ENCODE measurements at places on chromosomes 5 and 9.
A peak's percentile ranks its signal among the peaks of the same experiment; 100 is the strongest.

DNA sequence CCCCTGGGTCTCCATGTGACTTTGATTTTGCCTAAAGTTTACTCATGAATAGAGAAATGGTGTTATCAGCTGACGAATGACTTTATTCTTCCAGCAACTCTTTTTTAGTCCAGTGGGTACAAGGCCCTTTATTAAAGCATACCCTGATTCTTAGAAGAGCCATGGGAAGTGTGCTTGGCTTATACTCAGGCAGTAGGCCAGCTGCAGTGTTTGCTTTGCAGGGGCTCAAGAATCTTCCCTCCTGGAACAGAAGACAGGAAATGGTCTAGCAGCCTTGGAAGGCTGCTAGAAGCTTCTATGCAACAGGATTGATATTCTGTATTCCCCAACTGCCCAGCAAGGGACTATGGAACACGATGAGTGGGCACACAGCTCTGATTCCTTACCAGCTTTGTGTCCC lies 73.4 kb upstream of the PLPP6 start:
- DNase-seq = no peak

DNA sequence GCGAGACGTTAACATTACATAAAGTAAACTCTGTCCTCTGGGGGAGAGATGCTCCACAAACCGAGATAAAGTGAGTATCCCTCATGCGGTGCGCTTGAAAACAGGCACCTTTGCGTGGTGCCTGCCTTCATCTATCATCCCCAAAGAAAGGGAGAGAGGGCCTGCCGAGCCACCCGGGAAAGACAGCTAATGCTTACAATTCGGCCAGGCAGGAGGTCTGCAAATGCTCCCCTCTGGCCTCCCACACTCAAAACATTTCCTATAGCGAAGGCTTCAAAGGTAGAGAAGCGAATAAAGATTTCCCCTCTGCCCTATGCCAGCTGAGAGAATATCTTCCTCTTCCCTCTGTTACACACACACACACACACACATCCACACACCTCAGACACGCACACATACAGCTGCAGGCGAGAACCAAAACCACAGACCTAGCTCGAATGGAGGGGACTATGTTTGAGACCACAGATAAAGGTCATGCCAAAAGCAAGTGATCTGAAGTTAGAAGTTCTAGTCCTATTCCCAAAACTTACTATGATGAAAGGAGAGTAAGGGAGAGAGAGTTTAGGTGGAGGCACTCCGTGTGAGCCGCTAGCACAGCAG lies 132.8 kb downstream of the CRB2 start:
- no peak for DNase-seq

DNA sequence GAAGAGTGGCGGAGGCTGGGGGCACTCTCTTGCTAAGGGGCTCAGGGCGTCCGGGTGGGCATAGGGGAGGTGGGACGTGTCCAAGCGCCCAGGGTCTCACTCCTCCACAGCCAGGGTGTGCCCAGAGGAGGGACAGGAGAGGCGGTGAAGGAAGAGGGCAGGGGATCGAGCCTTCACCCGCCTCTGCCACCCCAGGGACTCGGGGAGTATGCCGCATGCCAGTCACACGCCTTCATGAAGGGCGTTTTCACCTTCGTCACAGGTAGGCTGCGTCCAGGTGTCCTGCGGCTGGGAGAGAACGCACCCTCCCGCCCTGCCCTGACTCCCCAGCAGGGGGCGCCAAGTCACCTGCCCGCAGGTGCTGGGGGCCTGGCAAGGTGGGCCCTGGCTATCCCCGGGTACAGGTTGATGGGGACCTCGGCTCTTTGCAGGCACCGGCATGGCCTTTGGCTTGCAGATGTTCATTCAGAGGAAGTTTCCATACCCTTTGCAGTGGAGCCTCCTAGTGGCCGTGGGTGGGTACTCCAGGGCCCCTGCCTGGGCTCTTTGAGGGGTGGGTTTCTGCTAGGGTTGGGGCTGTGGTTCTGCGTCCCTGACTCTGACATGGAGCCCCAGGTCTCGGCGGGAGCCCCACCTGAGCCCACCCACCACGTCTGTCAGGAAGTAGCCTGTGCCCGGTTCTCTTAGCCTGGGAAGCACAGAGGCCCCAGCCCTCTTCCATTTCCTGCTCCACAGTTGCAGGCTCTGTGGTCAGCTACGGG lies 552 bp downstream of the TMEM141 start:
- DNase-seq = no peak

GRCh38 chr5:79872291-79872690 lies 118.8 kb downstream of the MTX3 start:
- no peak for DNase-seq

GRCh38 chr5:173745557-173745956 lies 129.1 kb upstream of the BOD1 start:
- DNase-seq = no peak

DNA sequence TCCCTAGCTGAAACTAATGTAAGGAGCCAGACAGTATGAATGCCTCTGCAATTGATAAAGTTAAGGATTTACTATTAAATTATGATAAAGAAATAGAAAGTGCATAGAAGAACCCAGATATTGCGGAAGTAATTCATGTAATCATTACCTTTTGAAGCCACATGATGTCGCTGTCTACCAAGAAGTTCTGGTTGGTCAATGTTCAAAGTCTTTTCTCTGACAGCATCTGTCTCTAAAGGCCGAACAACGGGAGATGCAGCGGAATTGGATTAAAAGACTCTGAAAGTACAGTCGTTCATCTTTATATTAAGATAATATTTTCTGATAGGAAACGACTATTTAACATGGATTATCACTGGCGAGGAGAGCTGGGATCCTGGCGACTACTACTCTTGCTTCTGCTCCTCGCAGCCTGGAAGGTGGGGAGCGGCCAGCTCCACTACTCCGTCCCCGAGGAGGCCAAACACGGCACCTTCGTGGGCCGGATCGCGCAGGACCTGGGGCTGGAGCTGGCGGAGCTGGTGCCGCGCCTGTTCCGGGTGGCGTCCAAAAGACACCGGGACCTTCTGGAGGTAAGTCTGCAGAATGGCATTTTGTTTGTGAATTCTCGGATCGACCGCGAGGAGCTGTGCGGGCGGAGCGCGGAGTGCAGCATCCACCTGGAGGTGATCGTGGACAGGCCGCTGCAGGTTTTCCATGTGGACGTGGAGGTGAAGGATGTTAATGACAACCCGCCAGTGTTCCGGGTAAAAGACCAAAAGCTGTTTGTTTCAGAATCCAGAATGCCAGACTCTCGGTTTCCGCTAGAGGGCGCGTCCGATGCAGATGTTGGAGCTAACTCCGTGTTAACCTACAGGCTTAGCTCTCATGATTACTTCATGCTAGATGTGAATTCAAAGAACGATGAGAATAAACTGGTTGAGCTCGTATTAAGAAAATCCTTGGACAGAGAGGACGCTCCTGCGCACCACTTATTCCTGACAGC lies at the start of gene PCDHA8:
Gene PCDHA8, plus strand, starts transcription at position 210 of the 985 bp plus-strand sequence. Its CDS starts 135 bp downstream, at position 345.
- no peak for DNase-seq

GRCh38 chr9:80596579-80596978 lies 1024.8 kb downstream of the TLE4 start:
- no peak for DNase-seq

DNA sequence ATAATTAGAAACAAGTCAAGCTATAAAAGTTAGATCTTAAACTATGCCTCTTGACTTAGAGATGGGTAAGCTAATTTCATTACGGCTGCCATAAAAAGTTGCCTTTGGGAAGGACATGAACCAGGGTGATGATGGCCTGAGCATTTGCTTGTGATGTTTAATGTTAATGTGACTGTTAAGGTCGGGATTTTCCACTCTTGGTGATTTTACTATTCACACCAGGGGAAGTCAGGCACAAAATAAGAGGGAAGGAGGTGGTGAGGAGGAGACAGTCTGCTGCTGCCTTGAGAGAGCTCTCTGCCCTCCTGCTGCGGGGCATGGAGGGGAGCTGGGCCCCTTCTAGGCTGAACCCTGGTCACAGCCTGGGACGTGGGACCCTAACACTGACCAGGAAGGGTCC lies 34.4 kb downstream of the AHRR start:
- no peak for DNase-seq

- DNase-seq = peak; percentile 64
Measured at GRCh38 chr9:81653240-81653639, 36.1 kb downstream of the TLE1 start.

- DNase-seq = no peak
Measured at GRCh38 chr9:109242014-109242413, 75.0 kb upstream of the FRRS1L start.

GRCh38 chr5:60958712-60959111 lies 13.7 kb downstream of the NDUFAF2 start:
- no peak for DNase-seq

DNA sequence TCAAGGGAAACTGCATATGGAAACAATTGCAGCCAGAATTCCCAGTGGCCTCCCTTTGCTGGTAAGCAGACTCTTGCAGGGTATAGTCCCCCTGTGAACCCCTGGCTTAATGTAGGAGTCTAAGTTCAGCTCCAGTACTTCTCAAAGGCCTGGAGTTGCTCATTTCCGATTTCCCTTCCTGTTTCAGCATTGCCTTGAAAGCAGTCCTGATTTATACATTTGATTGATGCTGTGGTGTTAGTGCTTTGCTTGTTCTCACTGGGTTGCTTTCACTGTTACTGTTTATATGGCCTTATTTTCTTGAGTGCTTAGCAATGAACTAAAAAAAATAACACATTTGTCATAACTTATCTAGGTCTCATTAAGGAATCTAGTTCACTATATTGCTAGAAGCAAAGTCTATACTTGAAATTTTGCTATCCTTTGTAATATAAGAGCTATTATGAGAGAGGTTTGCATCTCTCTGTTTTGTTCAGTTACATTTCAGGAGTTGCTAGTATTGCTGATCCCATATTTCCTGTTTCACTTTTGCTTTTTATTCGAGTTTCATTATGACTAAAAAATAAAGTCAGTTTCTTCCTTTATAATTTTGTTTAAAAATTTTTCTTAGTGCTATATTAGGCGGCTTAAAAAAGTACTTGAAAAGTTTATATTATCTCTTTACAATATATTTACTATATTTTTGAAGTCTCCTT lies 122.4 kb upstream of the NMUR2 start:
- DNase-seq = no peak

DNA sequence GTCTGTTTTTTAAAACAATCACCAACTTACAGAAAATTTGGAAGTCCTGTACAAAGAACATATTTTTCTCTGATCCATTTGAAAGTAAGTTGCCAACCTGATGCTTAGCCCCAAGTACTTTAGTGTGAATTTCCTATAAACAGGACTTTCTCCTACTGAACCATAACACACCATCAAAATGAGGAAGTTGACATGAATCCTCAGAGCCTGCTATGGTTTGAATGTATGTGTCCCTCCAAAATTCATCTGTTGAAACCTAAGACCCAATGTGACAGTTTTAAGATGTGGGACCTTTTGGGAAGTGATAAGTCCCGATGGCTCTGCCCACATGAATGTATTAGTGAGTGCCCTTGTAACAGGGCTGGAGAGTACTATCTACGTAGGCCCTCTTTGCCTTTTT lies 6.4 kb upstream of the ACOT12 start:
- no peak for DNase-seq

DNA sequence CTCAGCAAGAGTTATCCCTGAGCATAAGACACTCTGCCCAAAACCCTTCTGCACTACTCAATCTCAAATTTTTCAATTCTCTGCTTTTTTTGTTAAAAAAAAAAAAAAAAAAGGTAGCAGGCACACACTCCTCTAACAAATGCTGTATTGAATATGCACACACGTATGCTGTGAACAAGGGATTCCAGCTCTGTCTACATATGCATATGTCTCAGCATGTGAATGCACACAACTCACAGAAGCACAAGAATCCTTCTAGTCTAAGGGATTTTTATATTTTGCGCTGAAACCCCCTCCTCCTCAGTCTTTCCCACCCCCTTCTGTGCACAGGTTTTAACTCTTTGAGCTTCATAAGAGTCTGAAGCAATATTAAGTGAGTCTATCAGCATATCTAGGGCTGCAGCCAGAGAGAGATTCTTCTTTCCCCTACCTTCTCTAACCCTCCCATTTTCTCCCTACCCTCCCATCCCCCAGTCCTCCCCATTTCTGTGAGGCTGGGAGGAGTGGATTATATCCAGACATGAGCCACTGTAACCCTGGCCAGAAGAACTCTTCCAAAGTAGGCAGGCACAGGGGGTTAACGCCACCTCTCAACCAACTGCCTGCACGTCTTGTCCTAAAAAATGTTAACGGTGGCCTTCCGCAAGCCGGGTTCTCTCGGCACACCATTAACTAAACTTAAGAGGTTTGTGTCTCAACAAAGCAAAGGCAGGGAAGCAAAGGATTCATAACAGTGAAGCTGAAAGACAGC lies 1.0 kb downstream of the GABRB2 start:
- no peak for DNase-seq

DNA sequence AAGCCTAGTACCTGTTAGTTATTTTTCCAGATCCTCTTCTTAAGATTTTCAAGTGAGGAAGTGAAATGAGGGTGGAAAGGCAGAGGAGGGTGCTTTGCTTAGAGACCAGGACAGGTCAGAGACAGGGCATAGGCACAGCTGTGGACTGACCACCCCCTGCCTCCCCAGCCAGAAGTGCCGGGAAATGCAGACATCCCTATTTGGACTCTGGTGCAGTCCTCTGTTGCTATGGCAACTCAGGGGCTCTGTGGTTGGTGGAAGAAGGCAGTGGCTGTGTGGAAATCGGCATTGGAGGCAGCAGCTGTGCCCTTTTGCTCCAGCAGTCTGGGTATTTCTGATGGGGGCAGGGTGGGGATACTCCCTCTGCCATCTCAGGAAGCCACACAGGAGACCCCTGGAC lies 43.3 kb upstream of the NDFIP1 start:
- peak; percentile 47 for DNase-seq

- DNase-seq = peak; percentile 86
Measured at GRCh38 chr5:14032918-14033317, 88.4 kb upstream of the DNAH5 start.

- DNase-seq = no peak
Measured at GRCh38 chr9:124041817-124042116, 30.2 kb downstream of the LHX2 start.

GRCh38 chr5:57779383-57780223 lies 297.0 kb upstream of the ACTBL2 start:
- peak; percentile 81 for DNase-seq

DNA sequence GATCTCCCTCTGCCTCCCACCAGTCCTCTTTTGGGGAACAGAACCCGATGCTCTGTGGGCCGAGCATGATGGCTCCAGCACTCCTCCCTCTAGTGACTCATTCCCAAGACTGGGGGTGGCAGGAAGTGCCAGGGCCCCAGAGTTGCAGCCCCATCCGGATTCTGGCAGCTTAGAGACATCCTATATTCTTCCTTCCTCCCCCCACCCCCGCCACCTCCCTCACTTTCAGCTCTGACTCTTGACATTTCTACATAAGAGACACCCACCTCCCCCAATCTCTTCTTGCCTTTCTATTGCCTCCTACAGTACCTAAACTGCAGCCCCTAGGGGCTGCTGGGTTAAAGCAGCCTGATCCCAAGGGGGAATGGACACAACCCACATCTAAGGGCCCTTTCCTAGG lies 47.1 kb upstream of the MATR3 start:
- DNase-seq = peak; percentile 78

DNA sequence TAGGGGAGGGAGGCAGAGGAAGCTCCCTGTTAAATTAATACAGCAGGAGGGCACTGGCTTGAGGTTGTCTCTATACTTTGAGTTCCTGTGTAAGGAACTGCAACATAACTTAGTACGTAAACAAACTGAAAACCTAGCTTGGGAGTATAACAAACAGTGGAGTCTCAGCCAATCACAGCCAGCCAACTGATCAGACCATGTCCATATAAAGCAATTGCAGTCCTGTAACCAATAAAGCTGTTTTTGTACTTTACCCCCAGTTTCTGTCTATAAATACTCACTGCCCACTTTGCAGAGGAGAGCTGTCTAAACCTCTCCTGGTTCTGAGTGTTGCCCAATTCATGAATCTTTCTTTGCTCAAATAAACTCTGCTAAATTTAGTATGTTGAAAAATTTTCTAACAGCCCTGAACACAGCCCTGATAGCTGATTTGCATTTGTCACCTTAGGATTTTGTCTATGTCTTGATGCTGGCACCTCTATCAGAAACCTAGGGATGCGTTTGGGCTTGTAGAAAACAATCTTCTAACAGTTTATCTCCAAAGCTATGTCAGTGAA lies 39.9 kb downstream of the GDNF start:
- no peak for DNase-seq

Data from fibroblast of skin of back (primary cell).